ENCODE measurements at places on chromosomes 2 and 18. TPM values are rescaled to one million over a fixed set of nuclear protein-coding genes. Genes with fewer than 3 reads are reported as not detected.
A peak's percentile ranks its signal among the peaks of the same experiment; 100 is the strongest.

DNA sequence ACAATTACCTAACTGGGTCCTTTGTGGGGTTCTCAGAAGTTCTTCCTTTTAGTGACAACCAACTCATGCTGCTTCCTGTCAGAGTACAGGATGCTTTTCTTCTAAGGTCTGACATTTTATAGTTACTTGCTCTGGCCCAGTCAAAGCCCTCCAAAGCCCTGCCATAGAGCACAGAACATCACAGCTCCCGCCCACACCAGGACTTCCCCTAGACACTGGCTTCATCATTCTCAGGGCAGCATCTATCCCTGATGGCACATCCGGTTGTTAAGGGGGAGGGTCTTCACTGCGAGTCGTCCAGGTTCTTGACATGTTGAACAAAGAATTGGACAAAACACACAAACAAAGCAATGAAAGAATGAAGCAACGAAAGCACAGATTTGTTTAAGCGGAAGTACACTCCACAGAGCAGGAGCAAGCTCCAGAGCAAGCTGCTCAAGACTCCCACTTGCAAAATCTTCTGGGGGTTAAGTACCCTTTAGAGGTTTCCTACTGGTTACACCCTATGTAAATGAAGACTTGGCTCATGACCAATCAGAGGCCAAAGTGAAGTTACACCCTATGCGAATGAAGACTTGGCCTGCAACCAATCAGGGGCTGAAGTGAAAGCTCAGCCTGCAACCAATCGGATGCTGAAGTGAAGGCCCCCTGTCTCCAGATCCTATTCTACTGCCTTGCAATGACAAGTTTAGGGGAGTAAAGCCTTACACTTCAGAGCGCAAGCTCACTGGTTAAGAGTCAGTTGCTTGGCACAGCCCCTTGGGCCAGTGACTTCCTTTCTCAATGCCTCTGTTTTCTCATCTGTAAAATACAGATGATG lies 79.0 kb downstream of the HDAC4 start:
- H3K27me3 ChIP-seq = no peaks in the 10 kb centered on the region
- H3K4me3 ChIP-seq = no peak overlapping the region
- no peaks in the 10 kb centered on the region for H3K36me3 ChIP-seq
- no peak overlapping the region for H3K27ac ChIP-seq
- DNase-seq = no peak

GRCh38 chr2:197596766-197597165 lies 78.6 kb downstream of the RFTN2 start:
- no peaks in the 10 kb centered on the region for H3K27me3 ChIP-seq
- no peaks in the 10 kb centered on the region for H3K4me1 ChIP-seq
- DNase-seq = no peak
- H3K36me3 ChIP-seq = no peaks in the 10 kb centered on the region

- no peak for DNase-seq
- no peak overlapping the region for H3K4me3 ChIP-seq
- no peaks in the 10 kb centered on the region for H3K4me1 ChIP-seq
- no peaks in the 10 kb centered on the region for H3K36me3 ChIP-seq
- no peaks in the 10 kb centered on the region for H3K27me3 ChIP-seq
Observed at GRCh38 chr2:75517547-75518230, 43.0 kb downstream of the EVA1A start.

DNA sequence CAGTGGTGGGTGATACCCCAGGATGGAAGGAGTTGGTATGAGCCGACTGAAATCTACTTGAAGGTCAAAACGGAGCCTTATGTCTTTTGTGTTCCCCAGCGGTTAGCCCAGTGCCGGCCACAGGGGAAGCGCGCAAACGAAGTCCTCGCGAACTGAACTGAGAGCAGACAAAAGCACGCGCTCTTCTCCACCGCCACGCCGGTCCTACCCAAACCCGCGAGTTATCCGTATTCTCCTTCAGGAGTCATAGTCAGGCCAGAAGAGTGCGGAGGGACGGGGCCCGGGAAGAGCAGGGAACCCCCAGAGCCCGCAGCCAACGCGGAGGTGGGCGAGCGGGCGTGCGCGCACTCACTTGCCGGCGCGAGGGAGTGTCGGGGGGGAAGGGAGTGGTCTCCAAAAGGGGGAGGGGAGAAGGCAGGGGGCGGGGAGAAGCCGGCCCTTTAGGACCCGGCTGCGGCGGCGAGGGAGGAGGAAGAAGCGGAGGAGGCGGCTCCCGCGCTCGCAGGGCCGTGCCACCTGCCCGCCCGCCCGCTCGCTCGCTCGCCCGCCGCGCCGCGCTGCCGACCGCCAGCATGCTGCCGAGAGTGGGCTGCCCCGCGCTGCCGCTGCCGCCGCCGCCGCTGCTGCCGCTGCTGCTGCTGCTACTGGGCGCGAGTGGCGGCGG lies at the start of gene IGFBP2:
IGFBP2 (plus strand) TSS at position 469 of the 664 bp plus-strand sequence; CDS start at position 573, 104 bp downstream.
- no peaks in the 10 kb centered on the region for H3K27me3 ChIP-seq
- H3K36me3 ChIP-seq = no peaks in the 10 kb centered on the region
- H3K4me1 ChIP-seq = peaks cover 8% of the 10 kb centered on the region
- peak within 1 kb of the TSS; percentile 43 for H3K27ac ChIP-seq
- DNase-seq = peak; percentile 88

DNA sequence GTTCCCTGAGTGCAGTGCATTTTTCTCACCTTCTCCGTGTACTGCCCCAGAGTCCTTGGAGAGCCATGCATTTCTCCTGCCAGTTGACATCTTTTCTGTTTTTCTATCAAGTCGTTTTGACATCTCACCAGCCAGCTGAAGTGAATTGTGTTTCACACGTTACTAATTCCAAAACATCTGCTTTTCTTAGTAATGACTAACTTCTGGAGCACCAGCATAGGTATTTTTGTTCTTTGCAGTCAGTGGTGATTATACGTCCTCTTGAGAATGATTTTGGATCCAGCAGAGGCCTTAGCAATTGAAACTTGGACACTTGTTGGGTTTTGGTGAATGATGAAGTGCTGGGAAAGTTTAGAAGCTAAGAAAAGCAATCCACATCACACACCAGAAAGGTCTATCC lies 112.5 kb downstream of the PIK3C3 start:
- no peaks in the 10 kb centered on the region for H3K27me3 ChIP-seq
- H3K27ac ChIP-seq = no peak overlapping the region
- DNase-seq = no peak
- H3K36me3 ChIP-seq = no peaks in the 10 kb centered on the region
- H3K4me1 ChIP-seq = no peaks in the 10 kb centered on the region
- H3K4me3 ChIP-seq = no peak overlapping the region

GRCh38 chr2:231691251-231691772 lies 17.0 kb upstream of the PTMA start:
- no peaks in the 10 kb centered on the region for H3K36me3 ChIP-seq
- peaks cover 7% of the 10 kb centered on the region for H3K27me3 ChIP-seq
- H3K4me3 ChIP-seq = no peak overlapping the region
- H3K27ac ChIP-seq = no peak overlapping the region

DNA sequence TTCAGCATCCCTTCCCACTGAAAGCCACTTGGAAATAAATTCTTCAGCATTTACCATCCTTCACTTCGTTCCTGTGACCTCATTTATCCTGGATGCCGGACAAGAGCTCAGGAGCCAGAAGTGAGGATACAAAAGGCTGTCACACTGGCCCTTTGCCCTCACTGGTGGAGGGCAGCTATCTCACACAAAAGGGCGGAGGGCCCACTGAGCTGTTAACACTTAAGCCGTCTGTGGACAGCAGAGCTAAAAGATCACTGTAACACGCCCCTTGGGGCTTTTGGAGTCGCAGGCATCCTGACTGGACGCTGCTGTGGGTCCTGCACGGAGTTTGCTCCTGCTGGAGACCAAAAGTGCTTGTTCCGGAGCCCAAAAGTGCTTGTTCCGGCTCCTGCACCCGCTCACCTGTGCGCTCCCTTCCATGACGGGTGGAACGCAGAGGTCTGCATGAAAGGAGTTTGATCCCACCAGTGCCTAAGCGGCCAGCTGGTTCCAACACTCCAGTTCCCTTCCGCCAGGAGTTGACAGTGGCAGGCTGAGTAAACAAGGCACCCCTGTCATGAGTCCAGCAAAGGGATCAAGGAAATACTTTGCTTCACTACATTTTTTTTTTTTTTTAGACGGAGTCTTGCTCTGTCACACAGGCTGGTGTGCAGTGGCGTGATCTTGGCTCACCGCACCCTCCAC lies 572.0 kb upstream of the LINC00305 start:
- peak; percentile 65 for DNase-seq
- H3K4me3 ChIP-seq = peak overlapping the region; percentile 40
- no peaks in the 10 kb centered on the region for H3K27me3 ChIP-seq
- H3K4me1 ChIP-seq = no peaks in the 10 kb centered on the region
- H3K36me3 ChIP-seq = no peaks in the 10 kb centered on the region

- no peak for DNase-seq
- H3K27ac ChIP-seq = no peak overlapping the region
- no peaks in the 10 kb centered on the region for H3K36me3 ChIP-seq
- peaks cover 20% of the 10 kb centered on the region for H3K4me1 ChIP-seq
Observed at GRCh38 chr18:59960272-59960671, 60.5 kb downstream of the PMAIP1 start.

The GALNT13 gene
- total RNA-seq = 4.0 TPM

The CXCR4 gene
- total RNA-seq = 164 TPM

Data from SJCRH30 (cell line).